A172 (cell line): ENCODE measurements at places on chromosomes 1 and 21. TPM values are rescaled to one million over a fixed set of nuclear protein-coding genes. Genes with fewer than 3 reads are reported as not detected.

LPAR3 gene
- not detected in 2 replicates for total RNA-seq

CCDC18 gene
- 10.0 and 11.7 TPM in 2 replicates for total RNA-seq

GRCh38 chr1:87735750-87736149 is 407.1 kb downstream of the LMO4 start:
- no peak for DNase-seq

DNA sequence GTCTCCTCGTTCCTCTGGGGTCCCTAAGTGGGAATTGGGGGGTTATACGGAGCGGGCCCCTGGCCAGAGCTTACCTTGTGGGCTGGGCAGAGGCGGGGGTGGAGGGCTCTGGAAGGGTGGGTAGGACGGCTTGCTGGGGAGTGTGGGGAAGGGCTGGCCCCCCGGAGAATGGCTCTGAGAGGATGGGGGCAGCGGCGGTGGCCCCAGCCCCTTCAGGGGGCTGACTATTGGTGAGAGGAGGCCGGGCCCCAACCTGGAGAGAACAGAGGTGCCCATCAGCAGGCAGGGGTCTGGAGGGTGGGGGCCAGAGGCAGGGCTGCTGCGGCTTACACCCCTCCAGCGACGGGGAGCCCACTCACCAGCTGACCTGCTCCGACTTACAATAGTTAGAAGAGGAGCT is 50.6 kb downstream of the DMRTB1 start:
- no peak for DNase-seq

DNA sequence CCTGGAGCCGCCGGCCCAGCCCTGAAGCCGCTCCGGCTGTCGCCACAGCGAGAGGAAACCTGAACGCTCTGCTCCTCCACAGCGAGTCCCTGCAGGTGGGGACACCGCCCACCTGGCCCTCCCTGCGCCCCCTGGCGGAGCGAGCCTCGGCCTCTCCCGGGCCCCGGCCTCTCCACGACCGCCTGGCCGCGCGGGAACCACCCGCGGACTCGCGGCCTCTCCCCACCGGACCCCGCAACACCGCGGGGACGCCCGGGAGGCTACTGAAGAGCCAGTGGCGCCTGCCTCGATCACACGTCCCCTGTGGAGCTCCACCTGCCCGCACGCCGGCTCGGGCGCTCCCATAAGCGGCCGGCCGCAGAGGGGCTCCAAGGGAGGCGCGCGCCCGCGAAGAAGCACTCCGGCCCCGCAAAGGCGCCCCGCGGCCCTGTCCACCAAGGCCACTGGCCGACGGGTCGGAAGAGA is 109.6 kb downstream of the KCNN3 start:
- no peak for DNase-seq

- DNase-seq, result no peak
These were observed 262.5 kb downstream of the GRIK3 start for GRCh38 chr1:36771660-36772284.

DNA sequence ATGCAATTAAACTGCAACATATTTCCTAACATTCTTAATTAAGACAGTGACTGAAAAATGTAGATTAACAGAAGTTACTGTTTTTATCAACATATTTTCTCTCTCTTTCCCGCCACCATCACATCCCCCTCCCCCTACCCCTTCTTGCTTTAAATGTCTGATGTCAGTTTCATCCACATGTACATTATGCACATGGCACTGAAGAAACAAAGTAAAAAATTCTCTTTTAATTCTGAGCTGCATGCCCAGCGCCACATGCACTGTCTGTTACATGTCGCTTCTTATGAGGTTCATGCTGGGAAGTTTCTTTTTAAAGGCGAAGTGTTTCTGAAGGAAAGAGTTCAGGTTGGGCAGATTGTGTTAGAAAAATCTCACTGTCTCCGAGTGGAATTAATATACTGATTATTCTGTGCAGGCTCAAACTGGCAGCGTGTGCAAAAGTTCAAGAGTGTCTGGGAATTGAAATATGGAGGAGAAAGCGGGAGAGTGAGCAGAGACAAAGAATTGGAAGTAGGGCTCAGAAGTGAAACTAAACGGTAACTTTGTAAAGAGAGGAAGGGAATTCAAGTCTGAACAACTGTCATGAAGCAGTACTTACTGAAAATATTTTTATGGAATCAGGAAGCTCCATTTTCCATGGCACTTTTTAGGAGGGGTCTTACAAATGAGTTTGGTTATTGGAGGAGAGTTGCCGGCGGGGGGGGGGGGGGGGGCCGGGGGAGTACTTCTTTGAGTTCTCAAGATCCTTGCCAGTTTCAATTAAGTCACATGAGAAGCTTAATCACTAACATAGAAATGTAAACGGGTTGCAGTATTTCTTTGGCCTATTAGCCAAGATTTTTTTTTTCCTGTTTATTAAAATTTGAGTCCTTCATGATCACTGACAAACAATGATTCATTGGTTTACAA is 217.6 kb downstream of the SDCCAG8 start:
- peak; percentile 49 for DNase-seq

DNA sequence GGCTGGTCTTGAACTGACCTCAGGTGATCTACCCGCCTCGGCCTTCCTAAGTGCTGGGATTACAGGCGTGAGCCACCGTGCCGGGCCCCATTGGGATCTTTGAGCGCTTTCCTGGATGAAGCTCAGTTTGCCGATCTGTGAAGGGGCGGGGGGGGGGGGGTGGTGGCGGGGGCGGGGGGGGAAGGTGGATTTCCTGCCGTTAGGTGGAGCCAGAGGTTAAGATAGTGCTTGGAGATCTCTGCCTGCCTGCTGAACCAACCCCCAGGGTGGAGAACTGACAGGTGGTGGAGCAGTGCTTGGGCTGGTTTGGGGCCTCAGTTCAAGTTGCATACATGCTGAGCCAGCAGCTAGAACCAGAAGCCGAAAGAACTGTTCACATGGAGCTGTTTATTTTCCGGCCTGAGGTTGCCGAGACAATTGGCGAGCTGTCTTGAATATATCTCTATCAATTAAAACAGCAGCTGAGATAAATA is 1.7 kb downstream of the TMCC2 start:
- DNase-seq, result peak; percentile 64

- no peak for DNase-seq
These were observed 132.5 kb downstream of the CRB1 start for GRCh38 chr1:197400522-197400902.
